ENCODE measurements at places on chromosomes 12 and 14. TPM values are rescaled to one million over a fixed set of nuclear protein-coding genes. Genes with fewer than 3 reads are reported as not detected.

The C3AR1 gene
- 0.17 TPM for total RNA-seq

DNA sequence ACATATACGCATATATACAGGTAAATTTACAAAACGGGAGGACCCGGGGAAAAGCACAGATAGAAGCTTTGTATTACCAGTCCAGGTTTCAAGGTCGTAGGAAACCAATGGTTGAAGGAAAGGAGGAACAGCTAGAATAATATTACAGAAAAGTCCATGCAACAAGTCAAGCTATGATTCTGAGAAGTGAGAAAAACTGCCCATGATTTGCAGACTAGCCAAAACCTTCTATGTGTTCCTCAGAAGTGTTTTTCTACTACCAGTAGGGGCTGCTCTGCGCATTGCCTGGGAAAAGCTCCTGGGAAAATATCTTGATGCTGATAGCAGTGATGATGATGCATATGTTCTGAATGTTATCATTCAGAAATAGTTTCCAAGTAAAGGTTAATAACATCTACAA, 2.2 kb downstream of the PDZRN4 start:
- no peak for DNase-seq

GRCh38 chr14:64053694-64054669, 201.2 kb downstream of the SYNE2 start:
- peak; percentile 41 for DNase-seq

GRCh38 chr14:72941286-72941985, 15.2 kb downstream of the DCAF4 start:
- DNase-seq = no peak

- DNase-seq = peak; percentile 59
These were observed 36.6 kb upstream of the ASPG start for GRCh38 chr14:104048758-104049507.

DNA sequence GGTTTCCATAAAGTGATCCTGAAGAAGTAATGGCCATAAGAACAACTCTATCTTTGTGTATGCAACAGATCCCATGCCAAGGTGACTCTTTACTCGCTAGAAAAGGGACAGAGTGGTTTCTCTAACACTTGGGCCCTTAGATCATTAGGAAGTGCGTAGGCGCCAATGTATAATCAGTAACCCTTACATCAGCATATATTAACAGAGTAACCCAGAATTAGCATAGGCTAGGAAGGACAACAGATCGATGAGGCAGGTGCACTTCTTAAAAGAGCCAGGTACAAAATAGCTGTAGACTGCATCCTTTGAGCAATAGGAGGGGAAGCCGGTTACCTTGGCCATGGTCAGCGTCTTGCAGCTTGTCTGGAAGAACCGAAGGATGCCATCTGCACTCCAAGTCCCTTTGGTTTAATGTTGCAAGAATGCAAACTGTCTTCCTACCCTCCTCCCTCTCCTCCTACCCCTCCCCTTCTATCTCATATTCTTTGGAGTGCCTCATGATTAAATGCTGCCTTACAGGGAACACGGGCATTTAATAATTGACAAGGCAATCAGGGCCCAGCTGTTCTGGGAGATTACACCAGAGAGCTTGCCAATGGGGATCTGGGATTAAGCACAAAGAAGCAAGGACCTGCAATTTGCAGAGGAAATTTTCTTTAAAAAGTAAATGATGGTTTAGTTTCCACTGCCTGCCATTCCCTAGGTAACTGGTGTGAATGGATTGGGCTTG, 8.0 kb downstream of the GSG1 start:
- DNase-seq = no peak

DNA sequence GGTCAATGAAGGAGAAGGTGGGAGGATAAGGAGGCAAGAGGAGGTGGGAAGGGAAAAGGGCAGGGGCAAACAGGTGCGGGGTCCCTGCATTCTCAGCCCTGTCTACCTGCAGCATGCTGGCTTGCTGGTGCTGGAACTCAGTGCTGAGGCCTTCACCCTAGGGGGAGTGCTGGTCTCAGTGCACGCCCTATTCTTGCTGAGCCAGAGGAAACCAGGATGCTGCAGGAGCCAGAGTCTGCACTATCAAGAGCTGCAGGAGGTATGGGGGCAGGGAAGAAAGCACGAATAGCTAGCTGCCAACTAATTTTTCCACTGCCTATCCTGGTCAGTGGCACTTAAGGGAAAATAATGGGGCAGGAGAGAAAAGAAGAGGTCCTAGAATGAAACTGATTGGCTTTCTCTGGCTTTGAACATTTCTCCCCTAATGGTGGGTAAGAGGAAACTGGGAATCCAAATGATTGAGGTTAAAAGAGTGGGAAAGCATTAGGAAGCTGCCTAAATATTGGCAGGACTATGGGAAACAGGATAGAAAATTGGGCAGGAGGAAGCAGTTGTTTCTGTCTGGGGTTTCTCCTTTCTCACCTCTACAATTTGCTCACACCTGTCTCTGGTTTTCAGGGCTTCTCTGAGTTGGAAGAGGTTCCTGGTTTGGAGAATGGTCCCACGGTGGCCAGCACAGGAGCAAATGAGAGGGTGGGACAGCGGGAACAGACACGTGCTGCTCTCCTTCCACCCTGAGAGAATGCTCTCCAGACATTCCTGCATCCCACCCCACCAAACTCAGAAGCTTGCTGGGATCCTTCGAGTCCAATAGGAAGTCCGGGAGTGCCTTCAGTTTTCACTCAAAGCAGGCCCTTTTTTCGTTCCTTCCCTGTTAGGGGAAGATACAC, 1.9 kb downstream of the TMEM253 start:
- DNase-seq = no peak

The ASB2 gene
- not detected for total RNA-seq

GRCh38 chr12:117671734-117672133, 297.1 kb downstream of the KSR2 start:
- DNase-seq = no peak

The DLK1 gene
- not detected for total RNA-seq

DNA sequence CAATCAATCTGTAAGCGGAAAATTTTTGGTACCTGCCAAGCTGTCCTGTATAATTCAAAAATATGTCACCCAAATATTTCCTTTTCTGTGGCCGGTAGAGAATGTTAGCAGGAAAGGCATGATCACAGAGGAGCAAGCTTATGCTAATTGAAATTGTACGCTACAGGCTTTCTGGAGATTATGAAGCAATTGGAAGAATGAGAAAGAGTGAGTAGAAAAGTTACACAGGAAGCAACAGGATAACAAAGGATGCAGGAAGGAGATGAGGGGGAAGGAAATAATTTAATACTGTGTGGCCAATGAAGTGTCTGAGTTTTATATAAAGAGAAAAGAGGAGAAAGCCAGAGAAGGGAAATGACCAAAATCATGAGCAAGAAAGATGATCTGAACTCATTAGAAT, 627.2 kb upstream of the STXBP6 start:
- no peak for DNase-seq

GRCh38 chr12:2998789-2999264, 39.6 kb downstream of the TEAD4 start:
- DNase-seq = no peak

The SMIM41 gene
- total RNA-seq = 0.17 TPM

GRCh38 chr12:122449317-122449716, 26.8 kb upstream of the CLIP1 start:
- DNase-seq = peak; percentile 92

DNA sequence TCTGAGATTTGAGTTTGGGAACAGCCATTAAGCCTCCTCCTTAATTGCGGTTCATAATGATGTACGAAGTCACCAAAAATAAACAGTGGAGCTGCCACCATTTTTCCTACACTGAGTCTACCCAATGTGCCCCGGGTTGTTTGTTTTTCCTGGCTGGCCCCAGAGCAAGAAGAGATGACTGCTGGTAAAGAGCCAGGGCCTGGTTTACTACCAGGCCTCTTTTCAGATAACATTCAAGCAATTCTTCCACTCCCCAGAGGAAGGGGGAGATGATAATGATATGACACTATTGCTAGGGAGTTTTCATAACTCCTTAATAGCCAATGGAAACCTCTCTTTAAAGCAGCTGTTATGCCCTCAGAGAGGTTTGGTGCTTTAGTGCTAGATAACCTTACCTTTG, 42.3 kb downstream of the BRAP start:
- no peak for DNase-seq

DNA sequence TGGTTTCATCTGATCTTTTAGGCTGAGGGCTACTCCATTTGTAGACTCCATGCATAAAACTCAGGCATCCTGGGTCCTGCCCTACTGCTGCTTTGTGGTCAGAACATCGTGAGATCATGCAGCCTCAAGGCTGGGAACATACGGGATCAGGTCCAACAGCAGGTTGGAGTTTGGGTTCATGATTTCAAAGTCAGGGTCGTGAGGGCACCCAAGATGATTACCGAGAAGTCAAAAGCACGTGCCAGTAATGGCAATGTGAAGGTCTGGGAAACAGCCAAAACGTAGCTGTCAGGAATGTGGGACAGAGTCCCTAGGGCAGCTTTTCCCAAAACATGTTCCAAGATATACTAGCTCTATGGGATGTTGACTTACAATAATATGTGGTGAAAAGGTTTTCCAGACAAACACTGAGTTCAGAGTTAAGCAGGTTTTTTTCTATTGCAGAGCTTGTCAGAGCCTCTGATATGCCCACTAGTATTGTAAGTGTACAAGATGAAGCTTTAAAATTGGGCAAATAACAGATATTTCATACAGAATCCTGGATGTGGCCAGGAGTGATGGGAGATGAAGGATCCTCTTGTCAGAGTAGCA, 130.3 kb upstream of the DNM1L start:
- DNase-seq = peak; percentile 39

The SDS gene
- not detected for total RNA-seq

DNA sequence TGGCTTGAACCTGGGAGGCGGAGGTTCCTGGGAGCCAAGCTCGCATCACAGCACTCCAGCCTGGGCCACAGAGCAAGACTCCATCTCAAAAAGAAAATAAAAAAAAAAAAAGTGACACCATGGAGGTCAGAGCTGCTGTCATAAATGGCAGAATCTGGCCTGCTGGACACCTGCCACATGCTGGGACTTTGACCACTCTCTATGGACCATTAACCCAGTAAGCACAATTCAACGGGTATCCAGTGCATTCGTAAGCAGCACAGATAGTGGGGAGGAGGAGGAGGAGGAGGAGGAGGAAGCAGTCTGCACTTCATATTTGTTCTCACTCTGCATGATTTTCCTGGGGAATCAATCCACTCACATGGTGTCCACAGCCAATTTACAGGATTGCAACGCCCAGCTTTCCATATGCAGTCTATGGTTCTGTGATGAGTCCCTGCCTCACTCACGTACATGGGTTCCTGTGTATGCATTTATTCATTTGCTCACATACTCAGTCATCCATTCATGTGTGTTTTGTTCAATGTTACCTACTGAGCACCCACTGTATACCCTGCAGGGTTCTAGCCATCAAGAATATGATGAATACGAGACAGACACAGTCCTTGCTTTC, 326.8 kb downstream of the GLT1D1 start:
- no peak for DNase-seq

- no peak for DNase-seq
These were observed 68.1 kb downstream of the CIT start for GRCh38 chr12:119809023-119809422.

DNA sequence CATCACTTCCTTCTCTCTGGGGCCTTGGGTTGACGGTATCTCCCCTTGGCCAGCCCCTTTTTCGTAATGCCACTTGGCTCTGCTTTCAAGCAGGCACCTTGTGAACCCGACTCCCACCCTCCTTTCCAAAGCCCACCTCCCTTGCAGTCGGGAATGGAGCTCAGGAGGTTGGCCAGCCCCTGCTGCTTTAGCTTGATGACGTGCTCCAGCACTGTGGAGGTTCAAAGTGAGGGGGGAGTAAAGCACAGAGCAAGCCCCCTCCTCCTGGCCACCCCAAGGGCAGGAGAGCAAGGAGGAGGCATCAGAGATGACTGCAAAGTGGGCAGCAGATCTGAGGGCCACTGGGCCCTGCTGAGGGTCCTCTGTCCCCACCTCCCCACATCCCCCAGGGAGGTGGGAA, 103.4 kb downstream of the ZFP36L1 start:
- no peak for DNase-seq

GRCh38 chr14:69662636-69663299, 51.4 kb downstream of the SUSD6 start:
- no peak for DNase-seq

The MGP gene
- total RNA-seq = 55.5 TPM

The KCNJ8 gene
- not detected for total RNA-seq

- DNase-seq = no peak
These were observed 173.8 kb upstream of the RASSF8 start for GRCh38 chr12:25784669-25785068.

DNA sequence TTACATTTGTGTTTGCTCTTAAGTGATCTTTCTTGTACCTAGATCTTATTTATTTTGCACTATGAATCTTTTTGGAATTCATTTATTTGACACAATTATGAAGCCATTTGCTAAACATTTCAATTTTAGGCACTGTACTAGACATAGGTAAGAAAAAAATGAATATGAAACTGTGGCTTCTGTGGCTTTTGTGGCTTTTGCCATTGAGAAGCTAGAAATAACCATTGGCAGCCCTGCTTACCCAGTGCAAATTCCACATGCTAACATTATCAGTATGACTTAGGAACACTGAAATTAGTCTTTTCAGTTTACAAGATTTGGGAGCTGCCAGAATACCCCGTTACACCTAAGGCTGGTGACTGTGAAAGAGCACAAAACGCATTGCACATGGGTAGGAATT, 60.1 kb downstream of the FSCB start:
- no peak for DNase-seq

- no peak for DNase-seq
These were observed 214.2 kb downstream of the PPM1H start for GRCh38 chr12:62720661-62721330.

- no peak for DNase-seq
These were observed 55.6 kb upstream of the PPP2R5C start for GRCh38 chr14:101705733-101706508.

DNA sequence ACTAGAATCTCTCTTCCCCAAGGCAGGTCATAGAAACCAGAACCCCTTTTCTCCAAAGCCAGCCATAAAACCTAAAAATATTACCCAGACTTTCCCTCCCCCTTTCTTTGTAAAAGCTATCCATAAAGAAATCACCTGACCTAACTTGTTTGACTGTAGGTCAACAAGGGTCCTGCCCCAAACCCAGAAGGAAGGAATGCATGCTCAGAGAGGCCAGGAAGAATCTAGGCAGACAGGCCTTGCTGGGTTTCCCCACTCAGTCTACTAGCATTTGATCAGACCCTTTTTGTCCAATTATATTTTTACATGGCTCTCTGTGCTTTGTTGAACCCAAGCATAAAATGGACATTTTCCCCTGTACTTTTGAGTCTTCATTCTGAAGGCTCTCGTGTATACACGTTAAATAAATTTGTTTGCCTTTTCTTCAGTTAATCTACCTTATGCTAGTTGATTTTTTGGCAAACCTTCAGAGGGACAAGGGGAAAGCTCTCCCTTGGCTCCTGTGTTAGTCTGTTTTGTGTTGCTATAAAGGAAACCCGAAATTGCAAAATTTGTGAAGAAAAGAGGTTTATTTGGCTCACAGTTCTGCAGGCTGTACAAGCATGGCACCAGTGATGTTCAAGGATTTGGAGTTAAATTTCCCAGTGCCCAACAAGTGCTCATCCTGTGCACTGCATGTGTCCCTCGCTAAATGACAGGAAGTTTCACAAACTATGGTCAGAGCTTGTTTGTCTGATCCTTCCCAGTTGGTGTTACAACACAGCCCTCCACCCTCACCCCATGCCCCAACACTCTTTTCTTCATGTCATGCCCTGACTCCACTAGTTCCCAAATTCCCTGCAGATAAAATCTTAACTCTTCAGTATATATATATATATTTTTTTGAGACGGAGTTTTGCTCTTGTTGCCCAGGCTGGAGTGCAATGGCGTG, 14.2 kb upstream of the RASSF3 start:
- no peak for DNase-seq
